ENCODE measurements at places on chromosomes 13 and 19. TPM values are rescaled to one million over a fixed set of nuclear protein-coding genes. Genes with fewer than 3 reads are reported as not detected.

DNA sequence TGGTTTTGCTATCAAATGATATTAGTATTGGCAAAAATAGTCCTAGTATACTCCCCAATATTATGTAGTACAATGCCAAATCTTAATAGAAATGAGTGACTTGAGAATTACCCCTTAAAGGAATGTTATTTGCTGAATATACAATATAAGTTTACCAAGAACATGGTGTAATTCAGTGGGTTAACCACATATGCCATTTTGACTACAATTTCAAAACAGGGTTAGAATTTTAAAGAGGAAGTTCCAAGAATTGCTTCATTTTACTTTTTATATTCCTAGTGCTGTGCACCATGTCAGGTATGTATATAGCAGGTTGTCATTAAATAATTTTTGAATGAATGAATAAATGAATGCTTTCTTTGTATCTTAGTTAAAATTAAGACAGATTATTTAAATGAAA, 66.3 kb downstream of the LMO7 start:
- no peak for DNase-seq

GRCh38 chr13:107238262-107238981, 670.5 kb upstream of the ARGLU1 start:
- no peak for DNase-seq

DNA sequence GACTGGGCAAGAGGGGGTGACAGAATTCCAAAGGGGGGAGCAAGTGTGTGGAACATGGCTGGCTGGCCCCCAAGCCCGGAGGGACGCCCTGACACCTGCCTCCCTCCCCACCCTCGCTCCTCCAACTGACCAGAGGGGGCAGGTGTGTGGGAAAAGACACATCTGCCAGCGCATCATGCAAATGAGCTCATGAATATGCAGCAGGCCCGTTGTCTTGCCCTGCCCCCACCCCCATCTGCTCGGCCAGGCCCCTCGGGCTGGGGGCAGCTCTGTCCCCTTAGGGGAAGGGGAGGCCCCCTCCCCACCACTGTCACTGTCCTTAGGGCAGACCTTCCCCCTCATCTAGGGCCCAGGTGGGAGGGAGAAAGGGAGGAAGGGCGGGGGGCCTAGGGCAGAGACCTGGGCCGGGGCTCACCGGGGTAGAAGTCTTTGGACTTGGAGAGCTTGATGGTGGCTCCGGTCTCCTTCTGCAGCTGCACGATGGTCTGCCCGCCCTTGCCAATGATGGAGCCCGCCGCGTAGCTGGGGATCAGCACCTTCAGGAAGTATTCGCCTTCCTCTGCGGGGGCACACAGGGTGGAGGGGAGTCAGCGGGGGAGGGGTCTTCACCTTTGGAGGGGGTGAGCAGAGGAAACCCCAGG, 12.9 kb downstream of the NOVA2 start:
- DNase-seq: no peak

The KIR2DL1 gene
- 0.83 TPM for total RNA-seq

The FCHO1 gene
- total RNA-seq: 8.7 TPM

GRCh38 chr13:43846496-43847158, 32.9 kb downstream of the CCDC122 start:
- DNase-seq: no peak

DNA sequence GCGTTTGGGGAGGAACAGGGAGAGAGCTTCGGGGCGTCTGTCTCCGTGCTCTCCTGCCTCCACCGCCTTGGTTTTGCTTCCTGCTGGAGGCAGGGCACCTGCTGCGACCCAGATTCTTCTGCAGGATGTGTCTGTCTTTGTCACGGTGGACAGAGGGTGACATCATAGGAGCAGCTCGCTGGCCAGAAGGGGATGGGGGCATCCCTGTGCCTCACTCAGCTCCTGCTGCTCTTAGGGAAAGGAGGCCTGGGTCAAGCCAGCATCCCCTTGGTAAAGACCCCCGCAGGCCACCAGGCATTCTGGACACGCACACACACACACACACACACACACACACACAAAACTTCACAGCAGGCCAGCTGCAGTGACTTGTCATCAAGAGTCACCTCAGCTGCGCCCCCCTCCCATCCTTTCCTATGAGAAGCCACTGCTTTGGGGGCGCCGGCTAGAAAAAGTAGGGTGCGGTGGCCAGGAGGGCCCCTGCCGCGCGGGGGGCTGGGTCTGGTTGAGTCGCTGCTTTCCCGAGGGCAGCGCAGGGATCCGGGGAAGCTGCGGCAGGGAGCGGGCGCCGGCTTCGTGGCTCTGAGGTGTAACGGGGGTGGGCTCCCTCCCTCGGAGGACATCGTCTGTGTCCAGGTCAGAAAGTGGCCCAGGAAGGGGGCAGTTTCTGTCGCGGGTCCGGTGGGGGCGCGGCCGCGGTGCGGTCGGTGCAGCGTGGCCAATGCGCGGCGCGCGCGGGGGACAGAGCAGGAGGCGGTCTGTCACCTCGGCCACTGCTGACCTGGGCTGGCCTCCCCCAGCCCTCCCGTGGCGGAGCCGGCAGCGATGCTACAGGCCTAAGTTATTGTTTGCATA, 15.8 kb upstream of the NPAS1 start:
- no peak for DNase-seq

All from lower lobe of right lung (tissue), 2 donors.